RWPE2 (cell line): ENCODE measurements at places on chromosomes 16 and 17.
A peak's percentile ranks its signal among the peaks of the same experiment; 100 is the strongest.

DNA sequence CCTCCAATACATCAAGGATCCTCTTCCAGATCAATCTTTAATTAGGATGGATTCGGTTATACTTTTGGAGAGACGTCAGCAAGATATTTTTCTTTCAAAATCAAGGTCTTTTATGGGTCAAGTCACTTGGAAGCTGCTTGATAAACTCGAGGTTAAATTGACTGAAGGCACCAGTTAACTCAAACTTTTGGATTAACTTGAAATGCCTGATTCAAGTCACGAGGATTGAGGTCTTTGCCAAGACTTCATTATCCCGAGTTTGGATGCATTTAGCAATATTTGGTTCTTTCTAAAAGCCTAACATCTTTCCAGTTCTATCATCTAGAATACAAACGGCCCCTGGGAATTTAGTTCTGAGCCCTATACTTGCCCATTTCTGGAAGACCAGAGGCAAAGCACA is 82.9 kb downstream of the MYH11 start:
- H3K4me3 ChIP-seq, result no peak overlapping the region
- H3K36me3 ChIP-seq, result no peaks in the 10 kb centered on the region
- no peak overlapping the region for H3K27ac ChIP-seq
- no peaks in the 10 kb centered on the region for H3K27me3 ChIP-seq
- no peaks in the 10 kb centered on the region for H3K4me1 ChIP-seq

DNA sequence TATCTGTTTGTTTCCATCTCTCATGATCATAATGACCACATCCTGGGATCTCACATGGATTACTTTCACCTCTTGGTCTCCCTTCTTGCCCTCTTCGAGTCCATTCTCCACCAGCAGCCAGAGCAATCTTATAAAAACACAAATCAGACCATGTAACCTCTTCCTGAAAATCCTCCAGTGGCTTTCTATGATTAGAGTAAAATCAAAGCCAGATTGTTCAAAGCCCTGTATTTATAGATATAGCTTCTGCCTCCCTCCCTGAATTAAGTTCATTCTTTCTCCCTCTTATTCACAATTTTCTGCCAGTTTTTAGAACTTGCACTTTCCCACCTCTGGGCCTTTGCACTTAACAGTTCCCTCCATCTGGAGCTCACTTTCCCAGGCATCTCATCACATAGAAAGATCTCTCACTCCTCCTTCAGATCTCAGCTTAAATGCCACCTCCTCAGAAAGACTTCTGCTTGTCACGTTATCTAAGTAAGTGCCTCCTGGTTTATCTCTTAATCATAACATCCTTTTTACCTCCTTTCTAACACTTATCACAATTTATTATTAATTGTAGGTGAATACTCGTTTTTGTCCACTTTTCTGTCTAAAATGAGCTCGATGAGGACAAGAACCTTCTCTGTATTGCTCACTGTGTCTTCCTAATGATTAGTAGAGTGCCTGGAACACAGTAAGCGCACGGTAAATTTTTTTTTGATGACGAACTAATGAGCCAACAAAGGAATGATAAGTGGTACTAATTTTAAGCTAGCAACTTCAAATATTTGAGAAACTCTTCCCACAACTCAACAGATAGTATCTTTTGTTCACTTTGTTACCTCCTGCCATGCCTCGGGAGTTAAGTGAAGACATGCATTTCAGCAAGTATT is 80.5 kb downstream of the CYB561 start:
- no peaks in the 10 kb centered on the region for H3K27me3 ChIP-seq
- no peaks in the 10 kb centered on the region for H3K4me1 ChIP-seq
- no peak overlapping the region for H3K27ac ChIP-seq
- DNase-seq, result no peak
- H3K4me3 ChIP-seq, result no peak overlapping the region
- H3K36me3 ChIP-seq, result peaks cover 74% of the 10 kb centered on the region

- peak overlapping the region; percentile 92 for H3K27ac ChIP-seq
- H3K36me3 ChIP-seq, result peaks cover 6% of the 10 kb centered on the region
- H3K4me1 ChIP-seq, result peaks cover 21% of the 10 kb centered on the region
- H3K27me3 ChIP-seq, result no peaks in the 10 kb centered on the region
- H3K4me3 ChIP-seq, result peak overlapping the region; percentile 63
Measured at GRCh38 chr16:30895627-30896260, 670 bp upstream of the CTF1 start.

- no peak for DNase-seq
- no peak overlapping the region for H3K27ac ChIP-seq
- H3K27me3 ChIP-seq, result no peaks in the 10 kb centered on the region
- H3K4me3 ChIP-seq, result no peak overlapping the region
Measured at GRCh38 chr16:14202697-14203096, 131.6 kb downstream of the MRTFB start.

DNA sequence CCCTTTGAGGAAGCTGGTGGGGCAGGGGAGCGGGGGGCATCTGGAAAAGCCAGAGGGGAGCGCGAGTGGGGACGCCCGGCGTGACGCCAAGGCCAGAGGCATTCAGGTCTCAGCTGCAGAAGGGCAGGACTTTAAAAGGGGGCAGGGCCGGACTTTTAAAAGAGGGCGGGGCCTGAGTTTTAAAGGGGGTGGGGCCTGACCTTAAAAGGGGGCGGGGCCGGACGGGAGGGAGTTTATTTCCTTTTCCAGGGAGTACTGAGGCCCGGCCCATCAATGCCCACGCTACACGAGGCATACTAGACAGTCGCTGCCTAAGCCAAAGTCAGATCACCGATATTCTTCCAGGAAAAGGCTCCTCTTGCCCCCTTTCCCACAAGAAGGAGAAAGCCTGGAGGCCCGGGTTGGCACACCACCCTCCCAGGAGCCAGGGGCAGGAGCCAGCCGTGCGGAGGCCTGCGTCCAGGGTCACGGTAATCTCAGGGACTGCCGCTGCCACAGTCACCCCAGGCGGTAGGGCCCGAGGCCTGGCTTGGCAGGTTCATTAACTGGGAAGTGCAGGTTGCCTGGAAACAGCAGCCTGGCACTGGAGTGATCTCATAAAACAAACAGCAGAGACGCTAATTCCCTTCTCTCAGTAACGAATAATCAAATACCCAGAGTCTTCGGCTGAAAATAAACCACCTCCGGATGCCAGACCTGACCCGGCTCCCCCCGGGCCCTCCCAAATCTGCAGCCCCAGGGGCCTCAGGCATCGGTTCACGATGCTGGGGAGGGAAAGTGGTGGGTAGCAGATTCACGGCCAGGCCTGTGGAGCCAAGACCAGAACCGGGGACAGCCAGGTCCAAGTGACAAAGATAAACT is 90.7 kb downstream of the TIMM22 start:
- DNase-seq, result no peak
- H3K4me1 ChIP-seq, result peaks cover 16% of the 10 kb centered on the region
- H3K27ac ChIP-seq, result peak overlapping the region; percentile 56
- no peaks in the 10 kb centered on the region for H3K27me3 ChIP-seq

DNA sequence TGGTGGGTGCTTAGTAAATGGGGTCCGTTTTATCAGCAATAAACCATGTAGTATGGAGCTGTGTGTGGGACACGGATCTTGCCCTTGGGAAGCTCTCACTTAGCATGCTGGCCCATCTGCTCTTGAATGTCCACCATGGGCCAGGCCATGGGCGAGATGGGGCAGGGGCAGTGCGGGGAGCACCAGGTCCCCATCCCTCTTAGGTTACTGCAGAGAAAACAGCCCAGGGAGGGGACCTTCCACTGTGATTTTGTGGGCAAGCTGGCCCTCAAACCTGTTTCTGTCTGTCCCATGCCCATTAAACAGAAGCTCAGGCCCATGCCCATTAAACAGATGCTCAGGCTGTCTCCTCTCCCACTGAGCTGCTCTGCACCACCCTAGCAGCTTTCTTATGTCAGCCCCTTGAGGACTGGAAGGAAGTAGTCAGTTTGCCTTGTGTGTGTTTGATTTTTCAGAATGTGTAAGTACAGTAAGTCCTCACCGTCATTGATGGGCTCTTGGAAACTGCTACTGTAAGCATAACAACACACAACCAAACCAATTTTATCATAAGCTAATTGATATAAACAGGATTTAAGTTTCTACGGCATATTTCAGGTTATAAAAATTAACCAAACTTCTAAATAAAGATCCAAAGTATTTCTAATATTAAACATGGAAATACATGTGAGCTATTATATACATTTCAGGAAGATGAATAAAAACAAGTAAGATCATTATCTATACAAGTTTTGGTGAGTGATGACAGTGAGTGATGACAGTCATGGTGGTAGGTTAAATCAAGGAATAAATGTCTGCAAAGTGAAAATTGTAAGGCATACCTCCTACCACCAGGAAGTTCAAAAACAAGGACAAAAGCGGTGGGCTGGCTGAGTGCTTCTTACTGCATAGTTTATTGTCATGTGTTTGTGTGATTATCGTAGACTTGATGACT is 11.5 kb downstream of the MPRIP start:
- peak overlapping the region; percentile 35 for H3K27ac ChIP-seq
- H3K4me3 ChIP-seq, result no peak overlapping the region
- peaks cover 36% of the 10 kb centered on the region for H3K4me1 ChIP-seq

DNA sequence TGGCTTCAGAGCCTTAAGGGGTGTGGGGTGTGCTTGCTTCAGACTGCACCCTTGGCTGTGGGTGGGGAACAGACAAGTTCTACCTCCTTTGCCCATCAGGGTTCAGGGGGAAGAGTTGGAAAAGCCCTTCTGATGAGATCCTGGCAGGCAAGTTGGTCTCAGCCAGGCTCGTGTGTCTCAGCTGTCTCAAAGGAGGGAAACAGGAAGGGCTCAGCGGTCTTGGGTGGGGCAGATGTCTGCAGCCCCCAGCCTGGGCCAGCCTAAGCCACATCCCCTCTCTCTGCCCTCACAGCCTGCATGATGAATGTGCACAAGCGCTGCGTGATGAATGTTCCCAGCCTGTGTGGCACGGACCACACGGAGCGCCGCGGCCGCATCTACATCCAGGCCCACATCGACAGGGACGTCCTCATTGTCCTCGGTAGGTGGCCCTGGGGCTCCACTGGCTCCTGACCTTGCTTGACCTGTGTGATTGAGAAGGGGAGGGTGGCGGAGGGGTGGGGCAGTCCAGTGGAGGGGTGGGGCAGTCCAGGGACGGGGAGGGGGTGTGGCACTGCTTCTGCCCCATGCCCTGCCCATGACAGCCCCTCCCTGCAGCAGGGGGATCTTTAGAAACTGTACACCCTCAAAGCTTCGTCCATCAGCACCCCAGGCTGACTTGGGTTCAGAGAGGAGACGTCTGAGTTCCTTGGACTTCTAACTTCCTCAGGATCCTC is 199.5 kb downstream of the PRKCB start:
- H3K27me3 ChIP-seq, result no peaks in the 10 kb centered on the region
- no peaks in the 10 kb centered on the region for H3K36me3 ChIP-seq
- DNase-seq, result no peak
- no peaks in the 10 kb centered on the region for H3K4me1 ChIP-seq
- no peak overlapping the region for H3K4me3 ChIP-seq

DNA sequence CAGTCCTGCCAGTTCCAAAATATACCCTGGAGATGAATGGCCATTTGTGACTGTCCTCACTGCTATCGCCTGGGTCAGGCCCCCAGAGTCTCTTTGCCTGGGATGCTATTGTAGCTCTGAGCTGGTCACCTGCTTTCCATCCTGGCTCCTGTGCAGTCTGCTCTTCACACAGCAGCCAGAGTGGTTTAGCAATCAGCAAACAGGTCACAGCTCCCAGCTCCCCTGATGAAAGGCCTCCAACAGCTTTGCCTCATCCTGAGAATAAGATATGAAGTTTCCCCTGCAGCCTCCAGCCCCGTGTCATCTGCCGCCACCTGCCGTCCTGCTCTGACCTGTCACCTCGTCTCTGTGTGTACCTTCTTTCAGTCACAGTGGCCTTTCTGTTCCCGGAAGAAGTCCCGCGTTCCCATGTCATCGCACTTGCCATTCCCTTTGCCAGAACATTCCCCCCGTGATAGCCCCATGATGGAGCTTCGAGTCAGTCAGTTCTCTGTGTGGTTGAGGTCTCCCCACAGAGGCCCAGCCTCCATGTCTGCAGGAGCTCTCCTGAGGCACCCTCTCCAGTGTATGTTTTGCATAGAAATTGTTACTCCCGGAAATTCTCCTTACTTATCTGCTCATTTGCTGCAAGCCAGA is 281.5 kb downstream of the SNX29 start:
- H3K4me1 ChIP-seq, result peaks cover 15% of the 10 kb centered on the region
- H3K36me3 ChIP-seq, result no peaks in the 10 kb centered on the region
- peak; percentile 25 for DNase-seq
- H3K4me3 ChIP-seq, result no peak overlapping the region

DNA sequence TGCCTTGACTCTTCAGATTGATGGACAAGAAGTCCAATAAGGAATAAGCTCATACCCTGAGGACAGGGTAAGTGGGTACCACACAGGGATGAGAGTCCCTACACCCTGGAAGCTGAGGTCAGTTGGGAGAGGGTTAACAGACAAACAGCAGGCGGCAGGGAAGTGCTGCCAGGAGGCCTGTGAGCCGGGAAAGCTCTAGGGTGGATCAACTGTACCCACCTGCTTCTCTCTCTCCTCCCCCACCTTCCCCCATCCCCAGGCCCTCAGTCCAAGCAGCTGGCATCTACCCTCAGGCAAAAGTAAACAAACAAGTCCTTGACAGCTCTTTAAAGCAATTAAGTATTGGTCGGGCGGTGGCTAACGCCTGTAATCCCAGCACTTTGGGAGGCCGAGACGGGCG is 20.7 kb upstream of the MYLK3 start:
- H3K36me3 ChIP-seq, result no peaks in the 10 kb centered on the region
- DNase-seq, result no peak
- H3K27me3 ChIP-seq, result no peaks in the 10 kb centered on the region

DNA sequence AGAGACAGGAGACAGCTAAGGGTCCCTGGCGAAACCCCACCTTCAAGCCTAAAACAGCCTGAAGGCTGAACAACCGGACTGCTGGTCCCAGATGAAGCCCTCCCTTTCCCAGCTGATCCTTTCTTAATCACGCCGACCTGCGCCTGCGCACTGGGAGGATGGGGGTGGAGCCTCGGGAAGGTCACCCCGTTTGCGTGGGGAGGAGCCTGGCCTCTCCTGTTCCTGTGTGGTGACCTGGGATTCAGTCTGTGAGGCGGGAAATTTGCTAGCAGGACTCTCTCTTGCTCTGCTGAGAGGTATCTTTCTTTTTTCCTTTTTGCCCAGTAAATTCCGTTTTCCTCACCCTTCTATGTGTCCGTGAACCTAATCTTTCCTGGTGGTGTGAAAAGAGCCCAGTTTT is 9.6 kb downstream of the FAM20A start:
- no peak for DNase-seq
- peaks cover 8% of the 10 kb centered on the region for H3K27me3 ChIP-seq
- H3K27ac ChIP-seq, result no peak overlapping the region

GRCh38 chr16:27109666-27110523 is 43.2 kb downstream of the C16orf82 start:
- DNase-seq, result no peak
- H3K27ac ChIP-seq, result no peak overlapping the region
- H3K36me3 ChIP-seq, result no peaks in the 10 kb centered on the region
- no peaks in the 10 kb centered on the region for H3K27me3 ChIP-seq
